ENCODE measurements at places on chromosomes 2 and 18.

- no peak for DNase-seq
Measured at GRCh38 chr2:110114831-110115255, 779 bp downstream of the MALL start.

DNA sequence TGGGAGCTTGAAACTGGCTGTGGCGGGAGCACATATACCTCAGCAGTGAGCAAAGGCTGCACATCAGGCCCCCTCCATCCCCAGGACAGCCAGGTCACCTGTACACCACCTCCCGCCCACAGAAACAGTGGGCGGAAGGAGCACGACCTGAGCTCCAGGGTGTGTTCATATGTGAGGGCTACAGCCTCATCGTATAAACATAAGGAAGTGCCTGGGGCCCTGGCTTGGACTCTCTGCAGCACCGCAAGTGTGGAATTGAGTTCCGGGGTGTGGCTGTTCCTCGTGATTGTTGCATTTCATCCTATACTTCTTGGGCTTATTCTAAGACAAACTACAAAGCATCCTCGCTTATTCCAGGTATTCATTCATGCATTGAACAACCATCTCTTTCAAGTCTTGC lies 60.1 kb upstream of the TPO start:
- no peak for DNase-seq

DNA sequence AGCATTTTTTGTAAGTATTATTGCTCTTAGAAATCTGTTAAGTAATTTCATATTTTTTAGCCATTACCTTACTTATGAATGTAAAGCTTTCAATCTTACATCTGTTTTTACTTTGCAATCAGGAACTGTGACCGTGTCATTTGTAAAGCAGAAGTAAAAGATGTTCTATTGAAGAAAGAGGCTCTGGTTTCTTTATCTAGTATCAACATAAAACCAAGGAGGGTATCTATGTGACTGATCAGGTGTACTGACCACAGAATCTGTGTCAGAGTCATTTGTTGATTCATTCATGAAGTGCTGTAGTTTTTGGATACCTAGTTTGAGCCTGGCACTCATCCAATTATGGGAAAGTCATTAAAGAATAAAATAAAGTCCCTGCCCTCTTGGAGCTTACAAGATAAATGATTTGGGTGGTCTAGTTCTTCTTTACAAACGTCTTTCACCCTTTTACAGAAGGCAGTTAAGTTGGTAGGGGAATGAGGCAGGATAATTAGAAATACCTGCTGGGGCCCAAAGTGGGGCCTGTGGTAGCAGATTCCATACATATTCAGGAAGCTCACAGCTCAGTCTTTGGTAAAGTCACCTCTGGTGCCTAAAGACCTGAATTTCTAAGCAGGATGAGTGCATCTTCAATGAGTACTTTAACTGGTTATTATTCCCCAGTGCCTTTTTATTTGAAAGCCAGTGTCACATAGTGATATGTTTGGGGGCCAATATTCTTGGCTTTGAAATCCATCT lies 260.6 kb upstream of the NT5C1B start:
- no peak for DNase-seq

DNA sequence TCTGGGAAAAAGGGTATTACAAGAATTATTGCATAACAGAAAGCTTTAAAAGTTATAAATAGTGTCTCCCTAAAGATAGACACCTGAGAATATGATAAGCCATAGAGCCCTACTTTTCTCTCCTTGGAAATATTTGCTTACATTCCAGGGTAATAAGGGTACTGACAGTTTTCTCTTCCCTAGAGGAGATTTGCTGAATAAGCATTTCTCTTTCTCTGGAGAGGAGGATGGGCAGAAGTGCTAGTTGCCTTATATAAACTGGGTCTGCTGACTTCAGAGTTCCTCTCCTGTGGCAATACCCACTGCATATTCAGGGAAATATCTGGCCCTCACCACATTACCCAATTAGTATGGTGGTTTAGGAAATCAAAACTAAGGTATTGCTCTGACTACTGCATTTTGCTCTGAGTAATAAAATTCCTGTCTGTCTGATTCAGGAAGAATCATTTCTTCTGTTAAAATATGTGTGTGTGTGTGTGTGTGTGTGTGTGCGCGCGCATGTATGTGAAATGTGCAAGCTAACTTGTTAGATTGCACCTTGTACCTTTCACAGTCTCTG lies 1391.3 kb downstream of the DSC3 start:
- no peak for DNase-seq

GRCh38 chr2:136136931-136137330 lies 19.0 kb upstream of the CXCR4 start:
- peak; percentile 39 for DNase-seq

DNA sequence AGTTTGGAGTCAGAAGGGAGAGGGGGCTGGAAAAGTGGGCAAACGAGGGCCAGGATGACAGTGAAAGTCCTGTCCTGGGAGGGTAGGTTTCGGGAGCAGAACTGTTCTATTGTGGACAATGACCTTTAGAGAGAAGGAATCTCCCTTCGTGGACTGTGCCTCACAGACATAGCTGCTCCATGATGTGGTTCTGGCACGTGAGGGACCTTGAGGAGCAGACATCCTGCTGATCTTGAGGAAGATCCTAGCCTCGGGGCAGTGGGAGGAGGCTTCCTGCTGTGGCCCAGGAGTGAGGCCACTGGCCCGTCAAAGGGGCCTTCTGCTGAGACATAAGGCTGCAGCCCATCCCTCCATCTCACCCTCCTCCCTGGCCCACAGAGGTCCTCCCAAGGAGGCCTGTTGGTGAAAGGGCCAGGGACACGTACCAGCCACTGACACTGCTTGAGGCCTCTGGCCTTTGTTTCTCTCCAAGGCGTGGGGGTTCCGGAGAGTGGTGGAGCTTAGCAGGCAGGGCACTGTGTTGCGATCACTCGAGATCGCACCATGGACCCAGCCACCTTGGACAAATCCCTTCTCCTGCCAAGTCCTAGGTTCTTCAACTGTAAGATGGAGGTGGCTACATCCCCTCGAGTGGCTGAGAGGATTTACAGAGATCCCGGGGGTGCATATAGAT lies 167.2 kb downstream of the CELF4 start:
- DNase-seq, result no peak

DNA sequence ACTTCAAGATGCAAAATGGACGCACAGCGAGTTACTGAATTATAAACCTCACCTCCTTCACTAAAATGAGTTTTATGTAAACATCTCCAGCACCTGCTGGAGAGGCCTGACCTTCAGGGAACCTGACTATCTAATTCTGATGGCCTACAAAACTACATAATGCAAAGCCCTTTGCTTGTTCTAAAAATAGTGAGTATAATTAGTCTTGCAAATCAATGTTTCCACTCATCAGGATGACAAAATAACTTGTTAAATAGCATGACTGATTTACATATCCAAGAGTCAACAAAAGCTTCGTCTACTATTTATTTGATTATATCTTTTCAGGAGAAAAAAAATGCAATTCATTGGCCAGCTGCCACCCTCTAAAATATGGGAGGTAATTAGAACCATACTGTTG lies 326.3 kb upstream of the MC4R start:
- DNase-seq, result no peak

- DNase-seq, result no peak
Measured at GRCh38 chr2:168530982-168531622, 75.0 kb downstream of the CERS6 start.

DNA sequence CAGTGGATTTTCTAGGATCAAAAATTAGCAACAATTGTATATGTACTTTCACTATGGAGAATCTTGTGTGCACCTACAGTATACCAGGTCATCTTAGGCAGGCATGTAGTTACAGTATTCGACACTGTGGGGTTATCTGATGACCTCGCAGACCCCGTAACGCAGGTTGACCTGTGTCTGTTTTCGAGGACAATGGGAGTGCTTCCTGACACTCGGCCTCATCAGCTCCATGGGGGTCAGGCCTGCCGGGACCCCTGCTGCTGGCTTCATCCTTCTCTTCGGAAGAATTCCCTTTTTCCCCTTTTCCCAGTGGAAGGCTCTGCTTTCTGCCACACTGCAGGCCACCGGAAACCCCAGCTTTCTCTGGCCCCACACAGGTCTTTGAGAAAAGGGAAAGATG lies 102.8 kb upstream of the TMEM18 start:
- DNase-seq, result no peak

DNA sequence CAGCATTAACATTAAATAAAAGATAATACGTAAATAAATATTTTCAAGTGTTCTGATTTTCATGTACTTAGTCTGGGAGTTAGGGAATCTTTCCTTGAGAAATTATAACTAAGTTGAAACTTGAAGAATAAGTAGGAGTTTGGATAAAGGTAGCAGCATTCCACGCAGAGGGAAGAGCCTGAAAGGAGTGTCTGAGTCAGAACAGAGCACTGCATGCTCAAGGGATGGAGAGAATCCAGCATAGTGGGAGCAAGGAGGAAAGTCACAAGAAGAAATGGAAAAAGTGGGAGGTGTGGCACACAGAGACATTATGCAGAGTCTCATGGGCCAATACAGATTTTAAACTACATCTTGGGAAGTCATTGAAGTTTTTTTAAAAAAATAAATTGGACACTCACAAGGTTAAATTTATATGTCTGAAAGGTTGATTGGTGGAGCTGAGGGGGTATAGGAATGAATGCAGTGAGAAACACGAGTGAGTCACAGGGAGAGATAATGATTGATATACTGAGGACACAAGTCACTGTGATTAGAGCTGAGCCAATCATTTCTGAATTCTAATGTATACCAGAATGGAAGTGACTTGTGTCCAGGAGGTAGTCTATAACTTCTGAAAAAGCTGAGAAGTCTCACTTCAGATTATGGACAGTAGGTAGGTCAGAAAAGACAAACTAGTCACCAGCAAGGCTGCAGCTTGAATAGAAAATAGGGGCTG lies 66.9 kb downstream of the ICOS start:
- DNase-seq, result no peak

DNA sequence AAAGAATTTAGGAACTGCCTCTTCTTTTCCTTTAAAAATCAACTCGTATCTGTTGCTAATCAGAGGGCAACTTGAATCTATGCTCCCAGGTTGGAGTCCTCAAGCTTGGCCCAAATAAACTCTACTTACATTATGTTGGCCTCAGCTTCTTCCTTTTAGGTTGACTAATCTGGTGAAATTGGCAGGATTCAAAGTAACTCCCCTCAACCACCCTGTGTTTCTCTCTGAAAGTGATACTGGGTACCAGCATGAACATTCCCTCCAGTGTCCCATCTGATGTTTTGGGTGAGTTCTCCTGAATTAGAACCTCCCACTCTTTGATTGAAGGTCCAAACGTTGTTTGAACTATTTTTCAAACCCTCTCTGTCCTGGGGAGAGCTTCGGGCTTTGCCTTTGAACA lies 41.3 kb upstream of the MSH6 start:
- no peak for DNase-seq

Data from urothelium cell line (cell line).